Left kidney (tissue), 8 donors: ENCODE measurements at places on chromosomes 12 and 14. TPM values are rescaled to one million over a fixed set of nuclear protein-coding genes. Genes with fewer than 3 reads are reported as not detected.

GRCh38 chr14:106578481-106578880 is 1052.1 kb downstream of the TMEM121 start:
- no peak for DNase-seq

- no peak for DNase-seq
These were observed 390.1 kb downstream of the KCNH5 start for GRCh38 chr14:62655166-62655565.

DNA sequence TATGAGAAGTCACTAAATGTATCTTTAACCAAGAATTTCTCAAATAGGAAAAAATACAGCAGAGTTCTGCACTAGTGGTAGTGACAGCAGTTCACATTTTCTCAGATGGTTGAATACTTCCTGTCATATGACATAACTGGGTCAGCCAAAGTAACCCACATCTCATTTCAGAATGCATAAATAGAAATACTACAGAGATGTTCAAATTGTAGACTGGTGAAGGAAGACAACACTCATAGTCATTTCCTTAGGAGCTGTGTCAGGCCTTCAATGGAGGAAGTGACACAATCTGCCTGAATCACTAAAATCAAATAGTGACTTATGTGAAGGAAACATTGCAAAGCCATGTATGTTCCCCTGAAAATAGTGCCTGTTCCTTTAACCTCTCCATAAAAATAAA is 32.4 kb downstream of the FERMT2 start:
- DNase-seq = no peak

DNA sequence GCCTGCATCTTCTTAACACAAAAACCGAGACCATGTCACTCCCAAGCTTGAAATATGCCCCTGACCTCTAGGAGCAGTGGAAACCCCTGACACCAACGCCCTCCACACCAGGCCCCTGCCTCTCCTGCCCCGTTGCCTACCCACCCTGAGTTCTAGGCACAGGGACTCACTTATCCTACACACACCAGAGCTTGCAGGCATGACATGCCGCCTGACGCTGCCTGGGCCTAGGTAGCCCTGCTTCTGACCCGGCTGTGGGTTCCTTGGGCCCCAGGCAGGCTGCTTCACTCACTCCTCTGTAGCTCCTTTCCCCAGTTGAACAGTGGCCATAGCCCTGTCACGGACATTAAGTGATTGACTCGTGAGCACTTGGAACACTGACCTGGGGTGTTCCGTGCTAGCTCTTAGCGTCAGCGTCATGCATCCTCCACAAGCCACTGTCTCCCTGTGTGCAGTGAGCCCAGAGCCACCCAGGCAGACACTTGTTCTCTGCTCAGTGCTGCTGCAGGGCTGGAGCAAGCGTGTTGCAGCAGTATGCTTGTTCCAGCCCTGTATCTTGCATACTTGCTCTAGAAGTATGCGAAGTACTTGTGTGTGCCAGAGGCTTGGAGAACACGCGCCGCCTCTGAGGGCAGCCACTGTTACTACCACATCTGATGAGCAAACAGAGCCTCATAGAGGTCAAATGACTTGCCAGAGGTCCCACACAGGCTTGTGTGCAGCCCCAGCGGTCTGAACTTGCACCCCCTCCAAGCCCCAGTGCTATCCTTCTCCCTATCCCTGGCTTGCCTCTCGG is 15.6 kb downstream of the OTUB2 start:
- DNase-seq = no peak

GRCh38 chr14:96585672-96586013 is 83.5 kb downstream of the PAPOLA start:
- DNase-seq = no peak

Gene TC2N
- polyA plus RNA-seq = 10.0 TPM

GRCh38 chr14:57889245-57889644 is 23.4 kb upstream of the SLC35F4 start:
- no peak for DNase-seq

- no peak for DNase-seq
These were observed 57.9 kb downstream of the E2F7 start for GRCh38 chr12:77007476-77007875.

GRCh38 chr12:49552899-49553298 is 14.1 kb downstream of the KCNH3 start:
- no peak for DNase-seq

- no peak for DNase-seq
These were observed 14.3 kb upstream of the COL2A1 start for GRCh38 chr12:48018618-48018995.

GRCh38 chr14:97185186-97185585 is 388.0 kb downstream of the VRK1 start:
- no peak for DNase-seq

GRCh38 chr14:71410578-71411284 is 503.5 kb downstream of the PCNX1 start:
- no peak for DNase-seq

DNA sequence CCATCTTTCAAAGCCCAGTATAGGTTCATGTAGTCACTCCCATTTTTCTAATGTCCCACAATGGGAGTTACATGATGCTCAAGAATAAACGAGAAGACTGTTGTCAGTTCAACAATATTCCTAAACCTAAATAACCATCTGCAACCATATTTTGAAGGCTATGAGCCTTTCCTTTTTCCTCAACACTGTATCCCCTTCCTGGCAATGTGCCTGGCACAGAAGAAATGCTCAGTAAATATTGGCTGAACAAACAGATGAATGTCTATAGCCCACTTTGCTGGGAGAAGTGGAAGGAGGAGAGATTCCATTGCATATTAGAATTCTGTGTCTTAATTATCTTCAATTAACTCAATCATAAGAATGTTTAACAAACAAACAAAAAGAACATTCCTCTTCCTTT is 6.1 kb downstream of the ARMH4 start:
- DNase-seq = no peak

Gene ZFC3H1
- 93.2 TPM for polyA plus RNA-seq

DNA sequence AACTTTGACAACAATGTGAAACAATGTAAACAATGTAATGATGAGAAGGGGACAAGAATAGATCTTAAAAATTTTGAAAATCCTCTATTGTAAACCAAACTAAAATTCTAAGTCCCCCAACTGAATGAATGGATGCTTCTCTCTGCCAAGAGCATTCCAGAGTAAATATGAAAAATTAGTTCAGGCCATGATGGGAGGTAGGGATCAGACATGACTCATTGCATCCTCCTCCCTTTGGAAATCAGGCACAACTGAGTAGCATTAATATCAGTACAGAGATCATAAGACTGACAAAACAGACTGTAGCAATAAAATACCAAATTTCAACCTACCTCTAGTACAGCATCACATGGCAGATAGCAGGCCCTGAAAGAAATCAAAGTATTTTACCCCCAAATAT is 559.9 kb downstream of the C12orf50 start:
- DNase-seq = no peak

DNA sequence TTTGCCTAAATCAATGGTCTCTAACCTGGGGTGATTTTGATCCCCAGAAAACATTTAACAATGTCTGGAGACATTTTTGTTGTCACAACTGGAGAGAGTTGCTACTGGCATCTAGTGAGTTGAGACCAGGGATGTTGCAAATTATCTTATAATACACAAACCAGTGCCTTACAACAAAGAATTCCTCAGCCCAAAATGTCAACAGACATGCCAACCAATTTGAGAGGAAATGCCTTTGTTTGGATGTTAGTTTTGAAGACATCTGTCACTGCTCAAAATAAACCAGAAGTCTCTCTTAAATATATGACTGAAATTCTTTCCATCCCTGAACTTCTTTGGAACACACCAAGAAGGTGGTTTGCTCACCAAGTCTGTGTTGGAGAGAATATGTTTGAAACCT is 336.9 kb upstream of the ATP2B1 start:
- DNase-seq = no peak

GRCh38 chr12:82040987-82041743 is 282.0 kb upstream of the PPFIA2 start:
- no peak for DNase-seq

Gene POLR3B
- 18.3 TPM for polyA plus RNA-seq

- DNase-seq = no peak
These were observed 358.5 kb downstream of the PRKD1 start for GRCh38 chr14:29569194-29569593.

Gene UBC
- polyA plus RNA-seq = 1,161 TPM

GRCh38 chr12:54940727-54941315 is 43.7 kb downstream of the TESPA1 start:
- DNase-seq = no peak

- DNase-seq = no peak
These were observed 1268.9 kb upstream of the TMEM132C start for GRCh38 chr12:126998031-126998430.

Gene KCNH3
- polyA plus RNA-seq = 5.2 TPM

Gene TMCC3
- polyA plus RNA-seq = 42.9 TPM

Gene SLC8A3
- polyA plus RNA-seq = 0.62 TPM

GRCh38 chr12:5571115-5571514 is 139.2 kb downstream of the NTF3 start:
- DNase-seq = no peak

- no peak for DNase-seq
These were observed 64.4 kb upstream of the NCOR2 start for GRCh38 chr12:124631681-124632256.

- no peak for DNase-seq
These were observed 46.3 kb downstream of the PTPRQ start for GRCh38 chr12:80490329-80490728.

Gene FOXA1
- 3.2 TPM for polyA plus RNA-seq

DNA sequence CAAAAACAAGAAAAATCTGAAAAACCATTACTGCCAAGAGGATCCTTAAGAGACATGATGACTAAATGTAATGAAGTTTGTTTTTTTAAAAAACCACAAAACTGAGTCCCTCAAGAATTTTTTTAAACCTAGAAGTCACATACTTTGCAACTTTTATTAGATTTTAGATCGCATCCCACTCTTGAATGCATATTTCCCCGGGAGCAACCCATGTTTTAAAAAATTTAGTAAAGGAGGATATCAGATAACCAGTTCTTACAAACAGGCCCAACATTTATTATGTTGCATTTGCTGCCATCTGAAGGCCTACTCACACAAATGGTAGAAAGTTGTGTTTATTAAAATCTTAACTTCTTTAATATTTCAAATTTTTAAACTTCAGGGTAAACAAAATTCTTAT is 44.3 kb upstream of the CCT2 start:
- DNase-seq = no peak
